MV-4-11 (cell line): ENCODE measurements at places on chromosomes 5 and 9.

DNA sequence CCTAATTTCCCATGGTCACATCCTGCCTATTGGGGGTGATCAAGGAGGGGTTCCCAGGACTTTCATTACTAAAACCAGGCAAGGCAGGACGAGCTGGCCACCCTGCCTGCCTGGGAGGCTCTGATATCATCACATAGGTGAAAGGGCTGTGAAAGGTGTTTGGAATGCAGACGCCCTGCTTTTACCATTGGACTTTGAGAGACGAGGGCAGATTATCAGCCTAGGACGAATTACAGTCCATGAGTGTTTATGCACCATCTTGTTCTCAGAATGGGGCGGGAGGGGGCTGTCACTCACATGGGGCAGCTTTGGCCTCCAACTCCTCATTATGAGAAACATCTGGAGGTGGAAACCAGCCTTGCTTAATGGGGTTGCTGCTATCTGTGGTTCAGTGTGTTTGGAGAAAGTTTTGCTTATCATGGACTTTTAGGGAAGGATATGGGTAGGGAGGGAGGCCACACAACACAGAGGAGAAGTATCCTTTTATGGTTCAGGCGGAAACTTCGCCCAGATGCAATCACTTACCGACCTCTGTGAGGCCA is 69.8 kb upstream of the UBTD2 start:
- DNase-seq, result no peak

DNA sequence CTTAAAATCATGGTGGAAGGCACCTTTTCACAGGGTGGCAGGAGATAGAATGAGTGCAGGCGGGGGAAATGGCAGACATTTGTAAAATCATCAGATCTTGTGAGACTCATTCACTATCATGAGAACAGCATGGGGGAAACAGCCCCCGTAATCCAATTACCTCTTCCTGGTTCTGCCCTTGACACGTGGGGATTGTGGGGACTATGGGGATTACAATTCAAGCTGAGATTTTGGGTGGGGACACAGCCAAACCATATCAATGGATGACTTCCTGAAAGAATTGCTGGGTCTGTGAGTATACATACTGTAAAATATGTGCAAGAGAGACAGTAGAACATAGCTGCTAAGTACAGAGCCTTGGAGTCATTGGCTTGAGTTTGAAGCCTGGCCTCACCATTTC is 47.0 kb downstream of the KIAA1958 start:
- no peak for DNase-seq

- DNase-seq, result no peak
Observed at GRCh38 chr9:112422417-112423148, 42.7 kb downstream of the HSDL2 start.

GRCh38 chr5:16049761-16050160 is 129.8 kb downstream of the MARCHF11 start:
- DNase-seq, result no peak

DNA sequence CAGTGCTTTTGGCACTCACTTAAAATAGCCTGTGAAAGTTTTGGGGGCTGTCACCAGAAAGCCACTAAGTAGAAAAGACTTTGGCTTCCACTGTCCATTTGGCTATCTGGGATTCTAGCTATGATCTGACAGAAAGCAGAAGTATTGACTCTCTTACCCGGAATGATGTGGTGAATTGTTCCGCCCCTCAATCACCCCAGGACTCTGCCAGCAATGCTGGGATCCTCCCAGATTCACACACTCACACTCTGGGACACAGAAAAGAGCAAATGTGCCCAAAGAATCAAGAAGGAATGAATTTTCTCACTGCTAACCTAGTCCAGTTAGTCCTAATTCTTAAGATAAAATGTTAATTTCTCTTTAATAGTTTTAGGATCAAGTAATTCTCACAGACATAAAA is 576.9 kb downstream of the BNC2 start:
- DNase-seq, result peak; percentile 22

DNA sequence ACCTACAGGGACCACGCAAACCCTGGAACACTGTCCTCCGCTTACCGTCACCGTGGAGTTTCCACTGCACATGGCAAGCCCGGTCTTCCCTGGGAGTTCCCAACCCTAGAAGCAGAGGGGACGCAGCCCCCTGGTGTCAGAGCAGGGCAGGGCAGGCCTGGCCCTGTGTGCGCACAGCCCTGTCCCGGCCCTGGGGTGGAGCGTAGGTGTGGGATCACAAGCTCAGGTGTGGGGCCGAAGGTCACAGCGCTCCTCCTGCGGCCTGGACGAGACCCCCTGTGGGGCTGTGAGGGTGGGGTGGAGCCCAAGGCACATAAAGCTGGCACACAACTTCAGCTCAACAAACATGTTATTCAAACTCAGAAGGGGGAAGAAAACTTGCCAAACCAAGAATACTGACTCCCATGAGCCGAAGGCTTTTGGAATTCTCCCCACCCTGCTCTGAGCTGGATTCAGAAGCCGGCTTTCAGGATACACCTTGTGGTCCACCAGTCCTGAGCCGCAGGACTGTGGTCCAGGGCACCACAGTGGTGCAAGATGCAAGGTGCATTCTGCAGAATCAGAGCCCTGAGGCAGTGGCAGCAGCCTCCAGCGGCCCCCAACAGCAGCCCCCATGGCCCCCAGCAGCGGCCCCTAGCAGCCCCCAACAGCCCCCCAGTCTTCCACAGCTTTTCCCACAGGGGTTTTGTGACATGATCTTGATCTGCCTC is 11.8 kb upstream of the EXOC3 start:
- DNase-seq, result peak; percentile 37

GRCh38 chr5:112514111-112514510 is 95.0 kb upstream of the EPB41L4A start:
- DNase-seq, result no peak
